ENCODE measurements at places on chromosomes 16 and 17. TPM values are rescaled to one million over a fixed set of nuclear protein-coding genes. Genes with fewer than 3 reads are reported as not detected.
A peak's percentile ranks its signal among the peaks of the same experiment; 100 is the strongest.

- no peak for DNase-seq
Observed at GRCh38 chr17:64388961-64389565, 1.6 kb downstream of the PECAM1 start.

DNA sequence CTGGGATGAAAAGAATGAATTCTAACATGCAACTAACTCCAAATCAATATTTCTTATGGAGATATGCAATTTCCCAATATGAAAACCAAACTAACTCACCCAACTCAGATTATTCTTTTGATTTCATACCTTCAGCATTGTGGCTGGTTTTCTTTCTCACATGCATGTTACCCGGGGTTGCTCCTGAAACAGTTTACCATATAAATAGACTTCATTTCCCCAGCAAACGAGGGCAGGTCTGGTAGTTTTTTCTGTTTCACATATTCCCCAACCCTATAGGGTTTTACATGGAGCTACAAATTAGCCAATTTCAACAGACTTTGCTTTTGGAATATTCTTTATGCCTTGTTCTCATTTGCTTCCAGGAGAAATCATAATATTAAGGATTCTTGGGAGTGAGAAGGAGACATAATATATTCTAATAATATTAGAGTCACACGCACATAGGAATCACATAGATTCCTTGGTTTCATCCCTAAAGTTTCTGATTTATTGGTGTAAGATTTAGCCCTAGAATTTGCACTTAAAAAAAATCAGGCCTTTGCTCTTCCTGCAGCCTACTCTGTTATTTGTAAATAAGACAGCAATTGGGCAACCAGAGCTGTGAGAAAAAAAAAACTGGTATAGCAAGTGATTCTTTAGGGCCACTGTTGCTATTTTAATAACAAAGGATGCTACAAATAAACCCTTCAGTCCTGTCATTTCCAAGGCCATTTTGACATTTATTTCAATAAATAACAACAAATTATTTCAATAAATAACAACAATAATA lies 60.3 kb upstream of the FAM20A start:
- DNase-seq: no peak

- DNase-seq: no peak
Observed at GRCh38 chr17:79609673-79610645, 892 bp downstream of the RBFOX3 start.

GRCh38 chr16:59124056-59124455 lies 389.9 kb upstream of the GOT2 start:
- no peak for DNase-seq

DNA sequence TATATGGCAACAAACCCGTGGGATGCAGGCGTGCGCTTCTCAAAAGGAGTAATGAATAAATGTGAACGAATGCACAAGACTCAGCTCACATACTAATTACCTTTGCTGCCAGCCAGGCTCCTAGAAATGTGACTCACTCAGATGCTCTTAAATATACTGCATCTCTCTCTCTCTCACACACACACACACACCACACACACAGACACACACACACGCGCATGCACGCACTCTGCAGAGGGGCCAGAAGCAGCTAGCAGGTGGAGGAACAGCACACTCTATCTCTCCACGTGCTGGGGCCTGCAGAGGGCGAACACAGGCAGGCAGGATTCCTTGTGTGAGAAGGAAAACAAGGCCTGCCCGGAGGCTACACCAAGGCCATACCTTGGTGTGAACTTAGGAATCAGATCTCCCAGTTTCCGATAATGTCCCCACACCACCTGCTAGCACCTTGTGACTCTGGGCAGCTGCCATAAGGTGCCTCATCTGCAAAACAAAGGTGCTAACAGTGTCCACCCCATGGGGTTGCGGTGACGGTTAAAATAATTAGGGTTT lies 5.3 kb downstream of the GPRC5B start:
- peak; percentile 89 for DNase-seq

DNA sequence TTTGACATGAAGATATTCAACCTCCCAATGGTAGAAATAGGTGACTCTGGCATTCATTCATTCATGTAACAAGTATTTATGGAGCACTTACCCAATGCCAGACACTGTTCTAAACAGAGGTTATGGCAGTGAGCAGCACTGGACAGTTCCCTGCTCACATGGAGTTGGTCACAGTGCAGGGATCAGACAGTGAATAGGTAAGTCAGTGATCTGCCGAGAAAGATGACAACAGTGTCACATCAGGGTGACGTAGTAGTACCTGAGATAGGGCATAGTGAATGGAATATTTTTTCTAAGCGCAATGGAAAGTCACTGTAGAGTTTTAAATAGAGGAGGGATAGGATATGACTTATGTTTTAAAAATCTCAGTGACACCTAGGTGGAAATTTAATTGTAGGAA lies 791.4 kb upstream of the RBFOX1 start:
- DNase-seq: no peak

DNA sequence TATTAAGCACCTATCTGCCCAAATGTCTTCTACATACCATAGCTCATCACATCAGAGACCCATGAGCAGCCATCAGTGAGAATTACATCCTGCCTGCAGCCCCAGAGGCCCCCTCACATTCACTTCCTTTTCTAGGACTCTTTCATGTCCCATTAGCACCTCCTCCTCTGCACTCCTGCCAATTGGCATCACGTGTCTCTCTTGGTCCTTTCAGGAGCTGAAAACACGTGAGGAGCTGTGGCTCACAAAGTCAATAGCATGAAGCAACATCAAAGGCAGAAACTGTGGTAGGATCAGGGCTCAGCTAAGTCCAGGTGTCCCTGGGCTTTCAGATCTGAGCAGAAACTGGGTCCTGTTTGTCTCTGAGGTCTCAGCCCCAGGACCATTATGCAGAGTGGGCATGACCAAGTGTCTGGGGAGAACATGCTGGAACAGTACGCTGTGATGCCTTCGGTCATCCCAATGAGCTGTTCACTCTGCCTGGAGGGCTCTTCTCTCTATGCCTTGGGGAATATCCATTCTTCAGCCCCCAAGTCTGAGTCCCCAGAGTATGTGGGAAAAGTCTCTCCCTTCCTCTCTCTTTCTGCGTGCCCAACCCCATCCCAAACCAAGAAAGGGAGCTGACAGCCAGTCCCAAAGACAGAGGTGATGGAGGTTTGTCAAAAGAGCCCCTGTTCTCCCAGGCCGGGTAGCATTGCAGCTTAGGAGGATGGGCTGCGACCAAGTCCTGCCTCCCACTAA lies 457.0 kb upstream of the CDH5 start:
- DNase-seq: no peak

DNA sequence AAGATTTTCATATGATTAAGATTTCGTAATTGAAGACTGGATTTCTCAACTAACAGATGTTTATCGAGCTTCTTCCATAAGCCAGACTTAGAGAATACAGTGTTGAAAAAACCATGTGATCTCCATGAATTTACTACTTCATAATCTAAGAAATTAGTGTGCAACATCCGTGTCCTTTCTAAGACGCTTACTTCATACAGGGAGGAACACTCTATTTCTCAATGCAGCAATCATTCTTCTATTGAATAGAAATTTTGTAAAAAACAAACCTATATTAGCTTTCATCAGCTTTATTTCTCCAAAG lies 946.3 kb downstream of the KCNJ2 start:
- no peak for DNase-seq

The PPP1R27 gene
- total RNA-seq: not detected

The MT4 gene
- total RNA-seq: not detected

The TBX2 gene
- 1.2 TPM for total RNA-seq

Data from Caki2 (cell line).